ENCODE measurements at places on chromosomes 5 and 9. TPM values are rescaled to one million over a fixed set of nuclear protein-coding genes. Genes with fewer than 3 reads are reported as not detected.

NUTM2F gene
- total RNA-seq: not detected

DNA sequence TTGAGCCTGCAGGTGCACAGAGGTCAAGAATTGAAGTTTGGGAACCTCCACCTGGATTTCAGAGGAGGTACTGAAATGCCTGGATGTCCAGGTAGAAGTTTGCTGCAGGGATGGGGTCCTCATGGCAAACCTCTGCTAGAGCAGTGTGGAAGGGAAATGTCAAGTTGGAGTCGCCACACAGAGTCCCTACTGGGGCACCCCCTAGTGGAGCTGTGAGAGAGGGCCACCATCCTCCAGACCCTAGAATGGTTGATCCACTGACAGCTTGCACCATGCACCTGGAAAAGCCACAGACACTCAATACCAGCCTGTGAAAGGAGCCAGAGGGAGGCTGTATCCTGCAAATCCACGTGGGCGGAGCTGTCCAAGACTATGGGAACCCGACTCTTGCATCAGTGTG lies 78.0 kb downstream of the GABRA1 start:
- DNase-seq: no peak

BTNL9 gene
- total RNA-seq: not detected

DNA sequence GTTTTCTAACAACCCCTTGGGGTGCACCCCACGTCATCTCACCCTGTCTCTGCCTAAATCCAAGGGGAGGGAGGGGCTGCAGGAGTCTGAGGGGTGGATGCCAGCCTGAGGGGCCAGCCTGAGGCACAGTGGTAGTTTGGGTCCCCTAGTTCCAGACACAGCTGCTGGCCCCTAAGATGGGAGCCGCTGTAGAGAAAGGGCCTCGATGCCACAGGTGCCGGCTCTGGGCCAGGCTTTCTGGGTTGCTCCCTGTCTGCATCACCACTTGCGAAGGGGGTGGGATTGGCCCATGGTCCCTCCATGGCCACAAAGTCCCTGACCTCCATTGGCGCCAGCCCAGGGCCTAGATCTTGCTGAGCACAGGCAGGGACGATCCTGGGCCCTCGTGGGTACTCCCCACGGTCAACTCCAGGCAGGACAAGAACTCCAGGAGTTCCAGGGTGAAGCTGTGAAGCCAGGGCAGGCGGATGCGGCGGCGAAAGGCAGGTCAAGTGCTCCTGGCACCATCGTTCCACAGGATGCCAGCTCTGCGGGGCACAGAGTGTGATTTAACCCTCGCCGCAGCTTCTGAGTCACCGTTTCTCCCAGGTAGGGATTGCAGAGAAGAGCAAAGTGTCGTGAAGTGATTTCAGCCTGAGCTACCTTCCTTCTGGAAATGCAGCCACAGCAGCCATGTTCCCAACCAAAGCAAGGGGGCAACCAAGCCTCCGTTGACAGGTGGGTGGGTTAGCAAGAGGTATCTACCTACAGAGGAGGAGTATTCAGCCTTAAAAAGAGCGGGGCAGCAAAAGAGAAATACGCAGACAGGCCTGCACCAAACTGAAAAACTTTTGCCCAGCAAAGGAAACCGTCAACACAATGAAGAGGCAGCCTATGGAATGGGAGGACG lies 41.6 kb upstream of the EXOC3 start:
- no peak for DNase-seq

DNA sequence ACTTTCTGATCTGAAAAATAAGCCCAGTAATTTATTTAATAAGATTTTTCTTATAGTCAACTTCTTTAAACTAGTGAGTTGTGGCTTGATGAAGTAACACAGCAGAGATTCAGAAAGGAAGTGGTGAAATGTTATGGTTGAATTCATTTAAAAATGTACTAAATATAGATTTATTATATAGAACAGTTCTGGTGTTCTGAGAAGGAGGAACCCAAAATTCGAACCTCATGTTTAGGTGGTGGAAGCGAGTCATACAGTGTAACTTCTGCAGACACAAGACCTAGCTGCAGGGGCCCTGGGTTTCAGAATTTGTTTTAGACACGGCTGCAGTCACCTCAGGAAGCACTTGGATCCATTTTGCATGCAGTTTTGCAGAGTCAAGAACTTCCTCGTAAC lies 188.2 kb downstream of the TRIO start:
- DNase-seq: no peak

GRCh38 chr5:168424594-168425323 lies 61.5 kb upstream of the RARS1 start:
- no peak for DNase-seq

CAMK4 gene
- total RNA-seq: 57.4 TPM

CDO1 gene
- 0.16 TPM for total RNA-seq

DNA sequence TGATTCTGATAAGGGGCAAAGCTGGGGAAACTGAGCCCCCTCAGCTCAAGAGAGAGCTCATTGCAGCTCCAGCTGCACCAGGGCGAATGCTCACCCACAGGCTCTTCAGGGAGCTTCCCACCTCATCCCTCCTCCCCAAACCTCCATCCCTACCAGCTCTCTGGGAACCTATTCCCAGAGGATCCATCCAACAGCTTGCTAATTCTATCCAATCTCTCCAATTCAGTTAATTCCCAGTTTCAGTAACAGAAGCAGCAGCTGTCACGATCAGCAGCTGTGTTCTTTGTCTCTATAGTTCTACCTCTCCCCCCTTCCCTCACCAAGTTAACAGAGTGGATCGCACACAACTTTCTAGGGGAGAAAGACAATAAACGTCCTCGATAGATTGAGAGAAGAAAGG lies 135.5 kb upstream of the EFNA5 start:
- no peak for DNase-seq

DNA sequence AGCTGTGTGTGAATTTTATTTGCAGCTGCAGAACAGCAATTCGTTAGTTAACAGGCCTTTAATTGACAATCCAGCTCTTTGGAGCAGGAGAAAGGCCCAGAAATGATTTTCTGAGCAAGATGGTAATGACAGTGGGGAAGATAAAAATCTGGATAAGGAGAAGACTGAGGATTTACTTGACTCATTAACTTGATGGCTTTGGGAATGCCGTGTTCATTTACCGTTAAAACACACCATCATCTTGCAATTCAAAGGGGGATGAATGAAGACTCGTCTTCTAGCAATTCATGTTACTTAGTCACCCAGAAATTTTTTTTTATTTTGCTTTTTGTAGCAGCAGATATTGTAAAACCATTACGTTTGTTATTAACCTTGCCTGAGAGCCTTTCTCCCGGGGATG lies 52.0 kb downstream of the PTTG1 start:
- no peak for DNase-seq

- no peak for DNase-seq
These were observed 13.4 kb downstream of the DBN1 start for GRCh38 chr5:177459819-177460628.

- no peak for DNase-seq
These were observed 76.2 kb downstream of the ARHGAP26 start for GRCh38 chr5:142846406-142846805.

DNA sequence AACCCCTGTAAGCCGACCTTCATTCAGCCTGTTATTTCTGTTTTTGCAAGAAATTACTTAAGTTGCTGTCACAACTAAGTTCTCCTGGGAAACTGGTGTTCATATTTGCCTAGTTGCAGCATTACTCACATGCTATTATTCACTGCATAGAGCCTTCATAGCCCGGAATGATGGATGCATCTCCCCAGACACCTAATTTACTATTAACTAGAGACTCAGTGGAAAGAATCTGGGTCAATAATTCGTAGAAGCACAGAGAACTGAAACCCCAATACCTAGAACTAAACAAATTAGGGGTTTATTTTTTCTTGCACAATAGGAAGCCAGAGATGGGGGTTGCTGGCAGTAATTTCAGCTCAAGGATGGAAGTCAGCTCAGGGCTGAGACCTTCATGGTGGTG lies 45.7 kb upstream of the FAM170A start:
- no peak for DNase-seq

GRCh38 chr5:73528248-73528647 lies 30.0 kb downstream of the BTF3 start:
- no peak for DNase-seq

SCGB3A2 gene
- total RNA-seq: not detected

GRCh38 chr5:40022057-40022456 lies 597.3 kb upstream of the DAB2 start:
- DNase-seq: no peak

DCANP1 gene
- not detected for total RNA-seq

DNA sequence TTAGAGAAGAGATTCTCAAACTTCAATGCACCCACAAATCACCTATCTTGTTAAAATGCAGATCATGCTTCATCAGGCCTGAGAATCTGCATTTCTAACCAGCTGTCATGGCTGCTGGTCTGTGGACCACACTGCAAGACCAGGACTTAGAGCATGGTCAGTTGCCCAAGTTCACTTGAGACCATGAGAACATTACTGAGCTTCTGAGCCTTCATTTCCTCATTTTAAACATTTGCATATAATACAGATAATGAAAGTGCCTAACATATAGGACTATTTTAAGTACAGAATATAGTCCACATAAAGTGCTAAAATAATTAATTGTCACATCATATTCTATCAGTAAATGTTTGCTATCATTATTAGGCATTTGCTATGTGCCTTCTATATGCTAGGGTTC lies 260.8 kb upstream of the TNC start:
- DNase-seq: no peak

TCF7 gene
- total RNA-seq: 89.7 TPM

GRCh38 chr9:131755541-131756198 lies 15.8 kb upstream of the RAPGEF1 start:
- peak; percentile 77 for DNase-seq

GRCh38 chr5:181189962-181190710 lies 14.9 kb downstream of the TRIM7 start:
- no peak for DNase-seq

- no peak for DNase-seq
These were observed 334.6 kb upstream of the MPDZ start for GRCh38 chr9:13614060-13614459.

- DNase-seq: no peak
These were observed 65.2 kb downstream of the USP20 start for GRCh38 chr9:129900263-129901027.

KIF3A gene
- 23.3 TPM for total RNA-seq

OTP gene
- not detected for total RNA-seq

GRCh38 chr9:92734931-92735635 lies 29.6 kb downstream of the BICD2 start:
- DNase-seq: no peak

GRCh38 chr9:127300886-127301447 lies 36.4 kb downstream of the GARNL3 start:
- DNase-seq: no peak

DNA sequence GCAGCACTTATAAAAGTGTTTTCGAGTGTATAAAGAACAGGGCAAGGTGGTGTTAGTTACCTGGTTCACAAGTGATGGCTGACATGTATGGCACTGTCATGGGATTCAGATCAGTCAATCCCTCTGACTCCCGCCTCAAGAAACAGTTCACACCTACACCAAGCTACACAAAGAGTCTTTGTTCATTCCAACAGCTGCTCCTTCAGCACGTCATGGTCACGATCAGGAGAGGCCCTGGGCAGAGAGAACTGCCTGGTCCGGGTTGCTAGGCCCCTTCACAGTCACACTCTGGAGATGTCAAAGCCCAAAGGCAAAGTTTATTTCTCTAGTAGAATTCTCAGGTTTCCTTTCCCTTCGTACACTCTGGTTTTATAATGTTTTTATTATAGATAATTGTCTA lies 426.7 kb downstream of the ZSWIM6 start:
- DNase-seq: no peak

ZDHHC11B gene
- total RNA-seq: 0.55 TPM

RANBP17 gene
- total RNA-seq: not detected

TSSK1B gene
- total RNA-seq: not detected

GRCh38 chr5:35371951-35372426 lies 141.7 kb upstream of the PRLR start:
- no peak for DNase-seq

AGXT2 gene
- total RNA-seq: not detected
